AG09319 (cell line): ENCODE measurements at places on chromosomes 1 and 21.

GRCh38 chr1:115164484-115164883 lies 75.2 kb upstream of the TSPAN2 start:
- no peak for DNase-seq

DNA sequence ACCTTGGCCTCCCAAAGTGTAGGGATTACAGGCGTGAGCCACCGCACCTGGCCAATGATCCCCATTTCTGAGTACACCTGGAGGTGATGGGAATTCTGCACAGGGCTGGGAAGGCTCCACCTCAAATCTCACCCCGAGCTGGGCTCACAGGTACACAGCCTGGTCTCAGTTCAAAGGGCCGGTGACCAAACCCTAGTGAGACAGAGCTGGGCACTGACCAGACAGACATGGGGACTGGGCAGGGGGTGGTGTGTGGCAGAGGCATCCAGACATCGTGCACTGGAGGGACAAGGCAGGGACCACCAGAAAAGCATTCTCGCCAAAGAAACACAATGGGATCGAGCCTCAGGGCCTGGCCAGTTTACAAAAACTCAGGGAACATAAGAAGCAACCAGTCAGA lies 17.2 kb downstream of the LSS start:
- no peak for DNase-seq

- no peak for DNase-seq
Measured at GRCh38 chr1:50415235-50416149, 7.8 kb downstream of the DMRTA2 start.

DNA sequence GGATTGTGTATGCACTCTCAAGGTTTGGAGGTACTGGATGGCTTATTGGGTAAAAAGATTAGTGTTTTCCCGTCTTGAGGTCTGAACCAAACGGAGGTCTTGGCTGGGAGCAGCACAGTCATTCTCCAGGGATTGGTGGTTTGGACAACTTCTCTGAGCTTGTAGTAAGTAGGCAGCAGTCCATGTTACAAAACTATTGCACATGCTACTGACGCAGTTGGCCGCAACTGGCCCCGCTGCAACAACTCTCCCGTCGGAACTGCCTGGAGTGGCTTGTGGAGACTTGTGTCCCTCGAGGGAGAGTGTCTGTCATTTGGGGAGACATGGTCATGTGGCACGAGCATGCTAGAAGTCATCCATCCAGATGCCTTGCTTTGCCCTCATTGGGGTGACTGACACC lies 276.0 kb downstream of the TM2D1 start:
- DNase-seq: peak; percentile 79

DNA sequence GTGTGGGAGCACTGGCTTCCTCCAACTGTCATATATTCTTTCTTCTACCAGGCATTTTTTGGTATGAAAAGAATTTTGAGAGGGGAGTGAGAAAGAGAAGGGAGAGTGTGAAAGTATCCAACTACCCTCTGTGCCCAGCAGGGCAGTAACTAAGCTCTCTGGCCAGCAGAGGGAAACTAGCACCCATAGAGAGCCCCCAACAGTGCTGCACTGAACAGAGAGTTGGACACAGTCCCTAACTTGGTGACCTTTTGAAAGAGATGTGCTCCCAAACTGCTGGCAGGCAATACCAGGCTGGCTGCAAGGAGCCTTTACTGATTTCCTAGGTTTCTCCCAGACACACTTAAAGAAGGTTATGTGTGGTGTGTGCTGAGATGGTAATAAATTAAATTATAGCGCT lies 118.8 kb upstream of the PBX1 start:
- no peak for DNase-seq

DNA sequence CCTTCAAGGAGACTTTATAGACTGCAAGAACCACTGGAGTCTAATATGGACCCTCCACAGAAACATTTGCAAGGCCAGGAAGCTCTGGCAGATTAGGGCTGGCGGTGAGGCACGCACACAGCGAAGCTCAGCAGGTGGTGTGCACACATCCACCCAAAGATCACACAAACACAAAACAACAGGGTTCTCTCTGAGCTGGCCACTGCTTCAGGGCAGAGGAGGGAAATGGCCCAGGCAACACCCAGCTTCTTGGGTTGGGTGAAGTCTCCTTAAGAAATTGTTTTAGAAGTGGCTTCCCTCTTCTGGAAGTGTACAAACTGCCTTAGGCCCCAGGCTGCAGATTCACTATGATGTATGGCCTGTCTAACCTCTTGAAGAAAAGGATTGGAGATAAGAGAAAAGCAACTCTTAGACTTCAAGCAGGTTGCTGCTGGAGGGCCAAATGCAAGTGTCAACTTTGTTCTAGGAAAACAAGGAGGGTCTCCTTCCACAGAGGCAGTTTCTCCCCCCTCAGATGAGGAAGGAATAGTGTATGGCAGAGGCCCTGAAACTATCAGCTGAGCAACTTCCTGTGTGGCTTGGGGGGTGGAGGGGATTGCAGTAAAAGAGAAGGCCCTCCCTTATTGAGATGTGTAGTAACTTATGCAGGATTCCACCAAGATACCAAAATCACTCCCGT lies 2.0 kb downstream of the RCSD1 start:
- no peak for DNase-seq

- DNase-seq: no peak
Measured at GRCh38 chr1:193609592-193609991, 423.2 kb upstream of the B3GALT2 start.

DNA sequence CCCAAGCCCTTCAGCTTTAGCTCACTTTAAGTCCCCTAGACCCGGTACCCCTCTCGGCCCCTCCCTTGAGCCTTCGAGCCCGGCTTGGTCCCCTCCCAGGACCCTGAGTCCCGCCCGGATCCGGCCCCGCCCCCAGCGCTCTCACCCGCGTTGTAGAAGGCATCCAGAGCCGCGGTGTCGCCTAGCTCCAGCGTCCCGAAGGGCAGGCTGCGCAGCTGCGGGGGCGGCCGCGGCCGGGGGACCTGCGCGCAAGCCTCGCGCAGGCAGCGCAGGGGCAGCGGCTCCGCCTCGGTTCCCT lies 699 bp downstream of the MAP3K6 start:
- no peak for DNase-seq

GRCh38 chr1:203818399-203818798 lies 23.0 kb downstream of the ZBED6 start:
- no peak for DNase-seq

DNA sequence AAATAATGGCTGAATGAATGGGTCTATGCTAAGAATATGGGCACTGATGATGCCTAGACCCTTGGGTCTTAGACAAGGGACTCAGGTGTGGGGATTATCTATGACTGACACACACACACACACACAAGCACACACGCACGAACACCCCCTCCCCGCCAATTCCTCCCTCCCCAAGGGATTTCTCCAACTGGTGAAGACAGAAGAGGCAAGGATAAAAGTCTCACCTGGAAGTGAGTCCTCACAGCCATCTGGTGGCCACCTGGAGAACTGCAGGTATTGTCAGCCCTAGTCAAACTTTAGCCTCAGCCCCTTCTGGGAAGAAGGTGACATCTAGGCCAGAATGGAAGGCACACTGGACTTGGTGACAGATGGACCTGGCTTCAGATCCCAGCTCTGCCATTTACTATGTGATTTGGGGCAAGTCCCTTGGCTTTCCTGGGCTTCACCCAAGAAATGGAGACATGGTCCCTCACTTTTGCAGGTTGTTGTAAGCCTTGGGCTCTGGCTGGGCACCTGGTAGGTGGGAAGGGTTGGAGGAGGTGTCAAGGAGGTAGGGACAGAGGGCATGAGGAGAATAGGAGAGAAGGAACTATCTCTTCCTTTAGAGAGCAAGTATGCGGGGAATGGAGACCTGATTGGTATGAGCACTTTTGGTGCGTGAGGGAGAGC lies 4.0 kb upstream of the GPR3 start:
- DNase-seq: no peak

- DNase-seq: peak; percentile 83
Measured at GRCh38 chr1:182962554-182963115, 9.7 kb upstream of the SHCBP1L start.

GRCh38 chr1:54105080-54105479 lies 47.7 kb downstream of the CDCP2 start:
- no peak for DNase-seq

DNA sequence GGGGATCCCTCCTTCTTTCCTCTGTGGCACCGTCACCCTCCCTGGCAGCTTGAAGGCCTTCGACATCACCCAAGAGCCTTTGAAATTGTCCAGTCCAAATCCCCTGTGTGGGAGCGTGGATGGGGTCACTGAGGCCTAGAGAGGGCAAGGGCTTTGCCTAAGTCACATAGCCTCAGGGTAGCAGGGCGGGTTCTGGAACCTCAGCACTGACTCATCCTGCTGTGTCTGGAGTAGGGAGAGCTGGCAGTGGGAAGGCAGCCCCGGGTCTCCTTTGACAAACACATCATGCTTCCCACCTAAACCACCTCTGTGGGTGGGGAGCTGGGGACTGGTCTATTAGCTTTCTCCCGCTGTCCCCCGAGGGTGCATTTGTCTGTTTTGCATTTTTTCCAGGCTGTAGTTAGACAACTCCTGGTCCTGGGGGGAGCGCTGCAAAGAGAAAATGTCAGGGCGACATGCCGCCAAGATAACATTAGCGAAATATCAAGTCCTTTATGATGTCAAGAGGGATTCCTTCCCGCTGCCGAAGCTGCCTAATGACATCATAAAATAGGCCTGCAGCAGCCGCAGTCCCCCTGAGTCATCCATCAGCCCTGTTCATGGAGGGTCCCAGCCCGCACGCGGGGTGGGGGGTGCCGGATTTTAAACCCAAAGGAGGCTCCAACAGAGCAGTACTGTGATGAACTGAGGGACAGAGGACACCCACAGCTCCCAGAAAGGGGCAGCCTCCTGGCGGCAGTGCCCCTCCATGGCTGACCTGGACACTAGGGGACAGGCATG lies 77.0 kb upstream of the POU3F1 start:
- DNase-seq: no peak

DNA sequence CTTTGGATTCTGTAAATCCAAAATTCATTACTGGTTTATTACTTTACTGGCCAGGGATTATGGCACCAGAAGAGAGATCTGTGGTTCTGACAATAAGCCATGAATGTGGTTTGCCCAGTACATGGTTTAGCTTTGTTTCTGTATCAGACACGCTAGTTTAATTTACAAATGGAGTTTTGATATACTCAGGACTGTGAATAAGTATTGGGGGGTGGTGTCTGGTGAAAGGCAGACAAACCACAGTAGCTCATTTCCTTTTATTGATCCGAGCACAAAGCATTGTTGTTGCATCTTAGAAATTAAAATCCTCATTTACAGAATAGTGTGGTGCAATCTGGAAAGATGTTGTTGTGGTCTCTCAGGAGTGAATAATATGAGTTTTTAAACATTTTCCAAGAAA lies 96.0 kb downstream of the ST6GALNAC3 start:
- DNase-seq: no peak

- DNase-seq: no peak
Measured at GRCh38 chr1:113246929-113247328, 143.4 kb upstream of the MAGI3 start.

DNA sequence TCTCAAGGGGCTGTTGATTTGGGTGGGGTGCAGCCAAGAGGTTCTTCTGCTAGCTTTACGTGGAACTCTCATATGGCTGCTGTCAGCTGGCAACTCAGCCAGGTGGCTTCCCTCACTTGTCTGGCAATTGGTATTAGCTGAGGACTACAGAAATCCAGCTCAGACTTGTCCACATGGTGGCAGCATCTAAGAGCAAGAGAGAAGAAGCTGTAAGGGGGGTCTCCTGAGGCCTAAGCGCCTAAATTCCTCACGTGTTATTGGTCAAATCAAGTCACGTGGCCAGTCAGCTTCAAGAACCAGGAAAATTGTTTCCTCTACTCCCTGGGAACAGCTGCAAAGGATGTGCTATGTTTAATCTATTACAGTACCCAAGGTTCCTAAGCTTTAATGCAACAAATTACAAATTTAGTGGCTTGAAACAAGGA lies 4.2 kb upstream of the DYRK3 start:
- no peak for DNase-seq

- no peak for DNase-seq
Measured at GRCh38 chr1:224183591-224184312, 712 bp downstream of the DEGS1 start.

DNA sequence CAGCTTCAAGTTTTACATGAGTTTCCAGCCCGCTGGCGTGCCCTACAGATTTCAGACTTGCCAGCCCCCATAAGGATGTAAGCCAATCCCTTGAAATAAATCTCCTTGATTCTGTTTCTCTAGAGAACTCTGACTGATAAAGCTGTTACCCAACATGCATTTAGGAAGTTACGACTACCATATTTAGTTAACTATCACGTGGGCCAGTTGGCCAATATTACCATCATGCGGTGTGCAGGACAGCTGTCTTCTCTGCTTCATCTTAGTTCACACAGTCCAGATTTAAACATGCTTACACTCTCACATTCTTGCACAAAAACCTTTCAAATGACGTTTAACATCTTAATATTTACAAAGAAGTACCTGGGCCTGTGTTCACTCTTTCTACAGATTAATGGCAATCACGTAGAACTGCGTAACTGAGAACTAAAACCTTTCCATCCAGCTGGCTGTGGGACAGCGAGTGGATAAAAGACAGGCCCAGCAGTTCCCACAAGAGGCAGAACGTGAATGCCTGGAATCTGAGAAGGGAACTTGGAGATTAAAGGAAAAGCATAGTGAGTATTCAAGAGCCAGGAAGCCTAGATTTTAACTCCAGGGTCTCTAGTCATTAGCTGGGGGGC lies 20.8 kb downstream of the FAM177B start:
- no peak for DNase-seq

- no peak for DNase-seq
Measured at GRCh38 chr1:185520188-185520920, 203.3 kb upstream of the IVNS1ABP start.

- DNase-seq: no peak
Measured at GRCh38 chr21:45639206-45640000, 4.1 kb upstream of the PCBP3 start.

DNA sequence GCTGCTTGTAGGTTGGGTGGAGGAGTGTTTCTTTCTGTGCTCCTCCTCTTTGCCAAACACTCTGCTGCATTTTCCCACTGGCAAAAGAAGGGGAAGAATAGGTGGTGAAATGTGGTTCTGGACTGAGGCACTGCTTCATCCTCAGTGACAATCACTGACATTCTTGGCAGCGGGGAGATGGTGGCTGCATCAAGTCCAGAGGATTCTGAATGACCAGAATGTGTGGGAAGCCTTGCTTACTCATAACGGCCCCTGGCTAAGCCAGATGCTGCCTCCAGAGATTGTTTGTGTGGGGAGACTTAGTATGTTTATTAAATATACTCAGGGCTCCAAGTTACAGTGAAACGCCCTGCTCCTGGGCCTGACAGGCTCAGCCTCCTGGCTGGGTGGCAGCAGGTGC lies 160.3 kb downstream of the CACNA1E start:
- no peak for DNase-seq

GRCh38 chr1:228980232-228980937 lies 245.1 kb downstream of the RHOU start:
- DNase-seq: no peak
